LNCaP clone FGC (cell line): ENCODE measurements at places on chromosomes 11 and 22.

DNA sequence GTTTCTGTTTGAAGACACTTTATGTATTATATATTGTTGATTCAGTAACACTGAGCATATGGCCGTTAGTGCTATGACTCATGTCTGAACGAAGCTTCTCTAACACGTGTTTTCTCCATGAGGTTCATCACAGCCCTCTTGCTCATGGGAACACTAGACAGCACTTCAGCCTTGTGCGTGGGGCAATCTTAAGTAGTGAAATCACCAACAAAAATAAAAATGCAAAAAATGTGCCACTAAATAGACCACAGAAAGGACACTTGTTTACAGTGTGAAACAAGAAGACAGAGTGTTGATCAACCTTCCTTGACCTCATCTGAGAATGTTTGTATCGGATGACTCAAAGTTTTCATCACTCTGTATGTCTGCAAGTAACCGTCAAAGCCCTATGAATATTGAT is 94.5 kb downstream of the FDX1 start:
- no peak for DNase-seq

- DNase-seq = no peak
Measured at GRCh38 chr11:120013325-120014250, 124.3 kb downstream of the TRIM29 start.

GRCh38 chr11:12792590-12792989 is 118.4 kb downstream of the TEAD1 start:
- no peak for DNase-seq

GRCh38 chr11:60973699-60974098 is 2.2 kb downstream of the CD6 start:
- DNase-seq = no peak

DNA sequence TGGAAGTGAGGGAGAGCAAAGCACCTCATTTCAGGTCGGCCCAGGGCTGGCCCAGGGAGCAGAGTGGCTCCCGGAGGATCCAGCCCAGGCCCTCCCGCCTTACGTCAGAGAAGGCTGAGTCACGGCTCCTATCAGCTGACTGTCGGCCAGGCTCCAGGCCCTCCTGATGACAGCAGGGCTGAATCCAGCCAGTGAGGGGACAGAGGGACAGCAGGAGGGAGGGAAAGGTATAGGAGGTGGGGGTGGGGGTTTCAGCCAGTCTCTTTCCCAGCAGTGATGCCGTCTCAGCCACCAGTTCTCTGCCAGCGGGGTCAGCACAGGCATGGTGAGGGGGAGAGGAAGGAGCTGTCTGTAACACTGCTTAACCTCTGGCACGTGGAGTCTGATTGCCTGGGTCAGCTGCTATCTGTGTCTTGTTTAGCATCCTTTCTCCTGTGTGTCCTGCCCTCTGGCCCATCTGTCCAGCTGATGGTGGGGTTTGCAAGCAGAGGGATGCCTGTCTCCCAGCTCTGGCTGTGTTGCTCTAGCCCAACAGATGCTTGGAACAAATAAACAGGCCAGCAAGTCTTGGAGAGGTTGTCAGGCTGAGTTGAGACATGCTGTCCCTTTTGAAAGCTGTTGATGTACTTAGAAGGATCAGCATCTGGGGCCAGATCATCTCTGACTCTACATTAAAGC is 74.0 kb downstream of the ADAMTS15 start:
- no peak for DNase-seq

- no peak for DNase-seq
Measured at GRCh38 chr11:102452461-102453301, at the start of gene TMEM123. Gene TMEM123 (minus strand): TSS chr11:102452765. CDS start chr11:102452623, 142 bp downstream.

DNA sequence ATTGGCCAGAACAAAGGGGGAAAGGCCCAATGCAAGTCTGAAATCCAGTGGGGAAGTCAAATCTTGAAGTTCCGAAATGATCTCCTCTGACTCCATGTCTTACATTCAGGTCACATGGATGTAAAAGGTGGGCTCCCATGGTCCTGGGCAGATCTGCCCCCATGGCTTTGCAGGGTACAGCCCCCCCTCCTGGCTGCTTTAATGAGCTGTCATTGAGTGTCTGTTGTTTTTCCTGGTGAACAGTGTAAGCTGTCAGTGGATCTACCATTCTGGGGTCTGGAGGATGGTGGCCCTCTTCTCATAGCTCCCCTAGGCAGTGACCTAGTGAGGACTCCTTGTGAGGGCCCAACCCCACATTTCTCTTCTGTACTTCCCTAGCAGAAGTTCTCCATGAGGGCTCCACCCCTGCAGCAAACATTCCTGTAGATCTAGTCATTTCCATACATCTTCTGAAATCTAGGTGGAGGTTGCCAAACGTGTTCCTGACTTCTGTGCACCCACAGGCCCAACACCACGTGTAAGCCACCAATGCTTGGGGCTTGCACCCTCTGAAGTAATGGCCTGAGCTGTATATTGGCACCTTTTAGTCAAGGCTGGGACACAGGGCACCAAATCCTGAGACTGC is 9.3 kb downstream of the CARD18 start:
- DNase-seq = no peak

GRCh38 chr11:117070016-117070415 is 28.2 kb downstream of the SIK3 start:
- DNase-seq = no peak

GRCh38 chr22:36538529-36538928 is 9.6 kb upstream of the EIF3D start:
- DNase-seq = no peak

GRCh38 chr22:26068571-26068970 is 100.7 kb upstream of the SEZ6L start:
- DNase-seq = no peak
